ENCODE measurements at places on chromosomes 12 and 14. TPM values are rescaled to one million over a fixed set of nuclear protein-coding genes. Genes with fewer than 3 reads are reported as not detected.

Gene POTEM
- not detected for total RNA-seq

Gene FGD4
- total RNA-seq: 19.4 TPM

GRCh38 chr14:88825503-88825902, 1.1 kb downstream of the TTC8 start:
- no peak for DNase-seq

DNA sequence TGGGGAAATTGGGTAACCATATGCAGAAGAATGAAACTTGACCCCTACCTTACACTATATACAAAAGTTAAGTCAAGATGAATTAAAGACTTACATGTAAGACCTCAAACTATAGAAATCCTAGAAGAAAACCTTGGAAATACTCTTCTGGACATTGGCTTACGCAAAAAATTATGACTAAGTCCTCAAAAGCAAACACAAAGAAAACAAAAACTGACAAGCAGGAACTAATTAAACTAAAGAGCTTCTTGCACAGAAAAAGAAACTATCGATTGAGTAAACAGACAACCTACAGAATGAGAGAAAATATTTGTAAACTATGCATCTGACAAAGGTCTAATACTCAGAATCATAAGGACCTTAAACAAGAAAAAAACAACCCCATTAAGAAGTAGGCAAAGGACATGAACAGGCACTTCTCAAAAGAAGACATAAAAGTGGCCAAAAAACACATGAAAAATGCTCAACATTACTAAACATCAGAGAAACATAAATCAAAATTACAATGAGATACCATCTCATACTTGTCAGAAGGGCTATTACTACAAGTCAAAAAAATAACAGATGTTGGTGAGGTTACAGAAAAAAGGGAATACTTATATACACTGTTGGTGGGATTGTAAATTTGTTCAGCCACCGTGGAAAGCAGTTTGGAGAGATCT, 37.0 kb upstream of the CFAP54 start:
- DNase-seq: no peak

- DNase-seq: no peak
Measured at GRCh38 chr12:57729321-57729844, 9.2 kb downstream of the AGAP2 start.

DNA sequence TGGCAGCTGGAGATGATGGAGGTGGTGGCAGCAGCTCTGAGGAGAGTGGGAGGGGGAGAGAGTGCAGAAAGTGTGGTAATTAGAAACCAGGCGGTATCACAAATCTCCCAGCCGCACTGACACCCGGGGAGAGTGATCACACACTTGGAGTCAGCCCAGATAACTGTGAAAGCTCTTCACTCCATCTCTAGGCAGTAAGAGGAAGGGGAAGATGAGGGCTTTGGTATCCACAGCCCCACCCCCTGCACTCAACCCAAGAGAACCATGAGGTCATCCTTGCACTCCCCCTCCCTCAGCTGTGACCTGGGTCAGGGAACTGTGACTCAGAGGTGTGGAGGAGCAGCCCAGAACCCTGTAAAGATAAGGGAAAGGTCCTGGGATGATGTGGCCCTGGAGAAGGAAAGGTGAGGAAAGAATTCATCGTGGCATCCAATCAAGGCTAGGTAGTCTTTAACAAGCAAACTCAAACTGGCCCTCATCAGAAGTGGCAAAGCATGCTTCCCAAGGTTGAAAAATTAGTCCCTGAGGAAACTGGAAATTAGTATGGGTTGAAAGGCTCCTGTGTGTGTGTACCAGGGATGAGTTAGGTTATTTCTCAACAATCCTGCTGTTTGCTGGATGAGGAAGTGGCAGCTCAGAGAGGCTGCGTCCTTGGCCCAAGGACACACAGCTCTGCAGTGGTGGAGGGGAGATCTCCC, 111.0 kb upstream of the LHX5 start:
- DNase-seq: no peak

GRCh38 chr14:74579447-74580274, 32.4 kb downstream of the LTBP2 start:
- no peak for DNase-seq

DNA sequence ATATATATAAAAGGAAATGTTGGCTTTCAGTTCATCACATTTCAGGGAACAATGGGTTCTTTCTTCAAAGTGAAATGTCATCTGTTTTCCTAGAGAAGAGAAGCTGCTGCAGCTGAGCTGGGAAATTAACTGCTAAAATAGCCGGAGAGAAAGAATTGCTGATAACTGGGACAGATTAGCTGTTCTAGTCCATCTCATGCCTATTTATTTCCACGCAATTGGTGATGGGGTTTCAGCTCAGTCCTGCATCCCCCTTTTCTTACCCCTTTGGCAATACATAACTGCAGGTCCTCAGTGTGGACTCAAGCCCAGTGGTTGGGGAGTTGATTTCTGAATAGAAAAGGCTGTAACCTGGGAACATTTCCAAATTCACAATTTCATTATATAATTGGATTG, 436.9 kb upstream of the TMEM132C start:
- no peak for DNase-seq
